ENCODE measurements at places on chromosomes 5 and 9. TPM values are rescaled to one million over a fixed set of nuclear protein-coding genes. Genes with fewer than 3 reads are reported as not detected.

- peak overlapping the region; percentile 84 for H3K4me3 ChIP-seq
- H3K27me3 ChIP-seq, result no peaks in the 10 kb centered on the region
- no peak for DNase-seq
- peaks cover 38% of the 10 kb centered on the region for H3K4me1 ChIP-seq
These were observed 1.9 kb downstream of the FBXO10 start for GRCh38 chr9:37574241-37574721.

DNA sequence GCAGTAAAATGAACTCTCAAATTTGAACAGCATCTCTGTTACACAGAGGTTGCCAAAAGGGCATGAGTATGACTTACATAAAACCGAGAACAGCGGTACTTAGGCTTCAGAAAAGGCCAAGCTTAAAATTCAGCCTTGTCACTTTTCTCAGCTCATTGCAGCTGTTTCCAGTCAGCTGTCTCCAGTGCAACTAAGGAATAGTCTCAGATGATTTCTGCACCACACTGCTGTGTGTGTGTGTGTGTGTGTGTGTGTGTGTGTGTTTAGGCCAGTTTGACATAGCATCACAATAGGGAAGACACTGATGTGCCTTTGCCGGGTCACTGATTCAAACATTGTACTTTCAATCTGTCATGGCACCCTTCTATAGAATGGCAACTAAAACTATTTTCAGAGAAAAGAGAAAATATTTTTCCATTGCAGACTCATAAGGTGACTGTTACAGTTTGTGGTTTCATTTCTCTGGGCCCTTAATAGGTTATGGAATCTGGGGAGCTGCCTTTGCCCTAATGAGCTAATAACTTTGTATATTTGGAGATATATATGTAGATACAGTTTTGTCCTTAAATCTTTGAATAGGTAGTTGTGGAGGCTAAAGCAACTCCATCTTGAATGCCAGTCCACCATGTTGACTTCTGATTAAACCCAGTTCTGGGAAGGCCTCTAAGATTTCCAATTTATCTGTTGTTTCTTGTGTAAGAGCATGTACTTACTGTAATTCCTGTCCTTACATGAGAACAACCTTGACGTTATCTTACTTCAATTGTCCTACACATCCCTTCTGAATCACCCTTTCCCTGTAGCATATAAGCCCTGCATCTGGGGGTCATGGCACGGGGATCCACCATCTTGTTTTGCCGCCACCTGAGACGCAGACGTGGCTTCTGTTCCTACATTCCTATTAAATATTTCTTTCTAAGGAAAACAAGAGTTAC lies 4.5 kb downstream of the LSM11 start:
- H3K36me3 ChIP-seq, result peaks cover 5% of the 10 kb centered on the region
- H3K27me3 ChIP-seq, result no peaks in the 10 kb centered on the region
- H3K27ac ChIP-seq, result peak overlapping the region; percentile 59
- no peak for DNase-seq
- no peak overlapping the region for H3K4me3 ChIP-seq

GRCh38 chr5:172802567-172803176 lies 31.4 kb upstream of the ERGIC1 start:
- H3K36me3 ChIP-seq, result no peaks in the 10 kb centered on the region
- DNase-seq, result no peak
- H3K27me3 ChIP-seq, result no peaks in the 10 kb centered on the region
- no peak overlapping the region for H3K4me3 ChIP-seq

GRCh38 chr5:132260051-132260450 lies 2.6 kb downstream of the PDLIM4 start:
- DNase-seq, result peak; percentile 59
- no peaks in the 10 kb centered on the region for H3K27me3 ChIP-seq
- peak overlapping the region; percentile 16 for H3K4me3 ChIP-seq
- H3K27ac ChIP-seq, result peak overlapping the region; percentile 97
- peaks cover 49% of the 10 kb centered on the region for H3K4me1 ChIP-seq
- H3K36me3 ChIP-seq, result peaks cover 15% of the 10 kb centered on the region

DNA sequence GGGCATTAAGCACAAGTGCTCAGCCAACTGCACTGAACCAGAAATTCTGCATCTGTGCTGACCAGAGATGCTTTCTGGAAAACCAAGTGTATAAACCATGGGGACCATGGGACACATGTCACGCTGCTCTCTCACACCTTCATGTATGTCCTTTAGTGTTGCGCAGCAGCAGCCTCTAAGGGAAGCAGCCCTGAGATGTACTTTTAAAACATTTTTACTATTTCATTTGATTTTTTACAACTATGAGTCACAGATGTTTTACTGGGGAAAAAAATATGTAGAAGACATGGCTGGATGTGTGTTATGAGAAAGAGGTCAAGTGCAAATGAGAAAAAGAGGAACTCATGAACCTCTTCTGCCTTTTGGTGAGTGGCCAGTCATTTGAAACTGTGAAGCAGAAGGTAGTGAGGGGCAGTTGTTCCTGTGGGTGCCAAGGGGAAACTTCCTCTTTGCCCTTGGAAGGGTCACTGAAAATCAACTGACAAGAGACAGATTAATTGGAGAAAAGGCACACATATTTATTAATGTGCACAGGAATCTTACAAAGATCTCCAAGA lies 31.4 kb upstream of the SYK start:
- H3K4me3 ChIP-seq, result no peak overlapping the region
- H3K36me3 ChIP-seq, result no peaks in the 10 kb centered on the region
- no peaks in the 10 kb centered on the region for H3K4me1 ChIP-seq
- DNase-seq, result no peak
- no peaks in the 10 kb centered on the region for H3K27me3 ChIP-seq

DNA sequence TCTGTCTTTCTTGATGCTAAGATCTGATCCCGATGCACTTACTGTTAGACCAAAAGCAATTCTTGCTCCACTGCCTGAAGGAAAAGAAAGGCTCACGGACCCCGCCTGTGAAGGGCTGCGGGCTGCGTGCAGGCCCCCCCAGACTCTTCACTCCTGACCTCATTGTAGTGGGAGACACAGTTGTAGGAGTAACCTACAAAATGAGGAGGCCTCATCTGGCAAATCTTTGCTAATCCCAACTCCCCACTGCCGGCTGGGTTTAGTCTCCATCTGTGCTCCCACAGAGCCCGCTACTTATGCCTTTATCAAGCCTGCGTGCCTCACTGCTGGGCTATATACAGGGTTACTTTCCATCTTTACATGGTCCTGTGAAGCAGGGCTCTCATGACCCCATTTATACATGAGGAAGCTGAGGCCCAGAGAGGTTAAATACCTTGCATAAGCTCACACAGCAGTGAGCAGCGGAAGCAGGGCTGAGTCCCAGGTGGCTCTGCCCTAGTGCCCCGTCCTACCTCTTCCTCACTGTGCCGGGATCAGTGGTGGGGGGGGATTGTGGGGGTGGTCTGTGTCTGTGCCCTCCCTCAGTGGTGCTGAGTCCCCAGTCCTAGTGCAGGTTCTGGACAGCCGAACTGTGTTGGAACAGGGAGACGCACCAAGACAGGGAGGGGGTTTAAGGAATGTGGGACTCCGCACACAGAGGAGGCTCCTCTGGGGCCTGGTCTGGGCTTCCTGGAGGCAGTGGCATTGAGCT lies 43.9 kb upstream of the RNF130 start:
- H3K36me3 ChIP-seq, result no peaks in the 10 kb centered on the region
- no peaks in the 10 kb centered on the region for H3K27me3 ChIP-seq
- H3K4me3 ChIP-seq, result no peak overlapping the region
- no peak overlapping the region for H3K27ac ChIP-seq
- no peak for DNase-seq

DNA sequence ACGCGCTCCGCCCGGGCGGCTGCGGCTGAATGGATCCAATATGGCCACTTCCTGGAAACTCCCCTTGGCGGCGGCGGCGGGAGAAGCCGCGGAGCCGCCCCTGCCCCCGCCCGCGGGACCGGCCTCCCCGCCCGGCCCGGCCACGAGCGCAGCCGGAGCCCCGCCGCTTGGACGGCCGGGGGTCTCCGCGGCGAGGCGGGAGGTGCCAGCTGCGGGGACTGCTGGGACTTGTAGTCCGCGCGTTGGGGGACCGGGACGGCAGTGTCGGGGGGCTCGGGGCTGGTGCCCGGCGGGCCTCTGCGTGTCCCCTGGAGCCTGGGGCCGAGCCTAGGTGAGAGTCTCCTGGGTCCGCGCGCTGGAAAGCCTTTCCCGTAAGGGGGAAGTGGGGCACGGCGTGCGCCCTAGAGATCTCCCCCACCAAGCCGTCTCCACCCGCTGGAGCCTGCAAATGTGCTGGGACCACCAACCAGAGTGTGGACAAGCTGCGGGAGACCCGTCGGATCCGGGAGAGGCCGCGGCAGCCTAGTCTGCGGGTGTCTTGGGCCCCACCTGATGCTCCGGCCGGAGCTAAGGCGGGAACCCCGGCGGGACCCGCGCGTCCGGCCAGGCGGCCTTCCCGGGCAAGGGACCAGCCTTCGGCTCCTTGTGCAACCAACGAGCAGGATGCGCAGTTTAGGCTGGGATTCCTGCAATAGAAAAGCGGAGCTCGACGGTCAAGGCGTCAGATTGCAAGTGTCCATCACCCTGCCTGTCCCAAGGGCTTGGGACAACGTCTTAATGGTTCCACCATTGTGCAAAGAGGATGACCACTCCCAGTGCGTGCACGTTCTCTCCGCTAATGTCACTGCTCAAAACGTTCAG lies at the start of gene SEPTIN8:
SEPTIN8 (minus strand) TSS at position 31 of the 861 bp plus-strand sequence. CDS start 102 bp downstream, outside the sequence.
- peaks cover 26% of the 10 kb centered on the region for H3K4me1 ChIP-seq
- H3K36me3 ChIP-seq, result no peaks in the 10 kb centered on the region
- peak within 1 kb of the TSS; percentile 64 for H3K27ac ChIP-seq
- peak; percentile 87 for DNase-seq
- no peaks in the 10 kb centered on the region for H3K27me3 ChIP-seq

PCA3 gene
- not detected for total RNA-seq

TEK gene
- 1.3 TPM for total RNA-seq

DDX4 gene
- total RNA-seq, result not detected

ADGRD2 gene
- not detected for total RNA-seq

ADRB2 gene
- 7.1 TPM for total RNA-seq

Measured in osteocyte (in vitro differentiated cells).